ENCODE measurements at places on chromosomes 3 and 15.
A peak's percentile ranks its signal among the peaks of the same experiment; 100 is the strongest.

DNA sequence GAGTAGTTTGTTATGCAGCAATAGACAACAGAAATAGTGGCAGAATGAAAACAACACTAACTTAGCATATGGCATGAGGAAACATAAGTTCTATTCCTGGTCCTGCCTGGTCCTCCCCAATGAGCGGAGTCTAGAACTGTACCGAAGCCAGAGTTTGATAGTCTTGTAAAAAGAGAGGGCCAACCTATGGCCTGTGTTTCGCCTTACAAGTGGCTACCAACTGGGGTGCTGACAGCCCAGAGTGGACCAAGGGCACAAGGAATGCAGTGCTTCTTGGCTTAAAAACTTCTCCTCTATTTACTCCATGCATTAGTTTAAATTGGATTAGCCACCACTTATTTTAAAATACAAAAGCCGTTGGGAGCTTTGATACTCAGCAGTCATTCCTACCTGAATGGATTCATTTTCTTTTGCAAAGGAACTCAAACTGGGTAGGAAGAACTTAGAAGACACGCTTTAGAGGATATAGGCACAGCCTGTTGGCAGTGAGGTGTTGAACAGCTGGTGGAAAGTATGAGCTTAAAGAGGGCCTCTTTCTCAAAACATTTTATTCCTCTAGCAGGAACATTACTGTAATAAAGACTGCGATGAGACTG, 302.9 kb downstream of the PLCL2 start:
- DNase-seq = no peak

GRCh38 chr3:20326541-20326940, 140.5 kb upstream of the SGO1 start:
- DNase-seq = no peak

DNA sequence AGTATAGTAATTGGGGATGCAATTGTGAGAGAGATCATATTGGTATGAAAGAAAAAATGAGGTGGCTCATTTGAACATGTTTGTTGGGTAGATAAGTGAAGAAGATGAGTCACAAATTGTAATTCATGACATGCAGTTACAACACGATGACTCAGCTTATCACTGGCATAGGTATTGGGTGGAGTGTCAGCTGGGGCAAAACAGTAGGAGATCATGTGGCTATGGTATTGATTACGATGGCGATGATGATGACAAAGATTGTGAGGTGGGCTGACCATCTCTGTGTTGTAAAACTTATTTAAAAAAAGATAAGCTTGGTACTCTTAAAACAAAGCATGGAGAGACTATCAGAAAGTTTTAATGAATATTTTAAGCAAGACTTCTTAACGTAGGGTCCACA, 11.6 kb upstream of the DPH6 start:
- no peak for DNase-seq

DNA sequence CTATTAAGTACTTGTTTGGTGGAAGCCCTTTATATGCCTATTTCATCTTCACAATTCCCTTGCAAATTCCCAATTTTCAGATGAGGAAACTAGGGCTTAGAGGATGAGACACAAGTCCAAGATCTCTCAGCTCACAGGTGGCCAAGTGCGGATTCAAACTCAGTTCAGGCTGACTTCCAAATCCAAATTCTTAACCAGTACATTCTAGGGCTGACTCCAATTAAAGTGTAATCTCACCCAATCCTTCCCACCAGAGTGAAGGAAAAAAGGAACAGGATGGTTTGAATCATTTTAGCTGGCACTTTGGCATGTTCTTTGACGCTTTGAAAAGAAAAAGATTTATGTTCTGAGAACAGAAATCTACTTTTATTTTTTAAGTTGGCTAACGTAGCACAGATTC, 12.7 kb downstream of the ARHGEF3 start:
- no peak for DNase-seq

DNA sequence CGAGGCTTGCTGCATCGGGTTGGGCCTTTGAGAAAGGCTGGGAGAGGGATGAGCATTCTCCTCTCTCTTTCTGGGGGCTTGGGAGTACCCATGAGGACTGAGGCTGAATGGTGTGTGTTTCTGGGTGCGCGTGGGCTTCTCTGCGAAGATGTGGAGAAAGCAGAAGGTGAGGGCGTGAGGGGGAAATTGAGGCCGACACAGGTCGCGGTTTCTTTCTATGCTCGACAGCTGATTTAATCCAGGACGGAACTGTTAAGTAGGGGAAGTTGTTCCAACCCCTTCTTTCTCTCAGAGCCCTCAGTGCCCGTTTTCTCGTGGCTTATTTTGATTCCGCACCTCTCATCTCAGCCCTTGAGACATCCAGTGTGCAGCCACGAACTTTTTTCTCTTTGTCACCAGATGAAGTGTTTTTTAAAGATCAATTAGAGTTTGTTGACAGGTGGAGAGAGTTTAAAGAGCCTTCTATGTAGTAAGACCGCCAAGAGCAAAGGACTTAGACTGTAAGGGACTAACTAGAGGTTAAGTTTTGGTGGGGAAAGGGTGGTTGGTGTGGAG, 711 bp downstream of the STARD9 start:
- DNase-seq = no peak

- no peak for DNase-seq
These were observed 89.0 kb downstream of the CHSY1 start for GRCh38 chr15:101162701-101163483.

DNA sequence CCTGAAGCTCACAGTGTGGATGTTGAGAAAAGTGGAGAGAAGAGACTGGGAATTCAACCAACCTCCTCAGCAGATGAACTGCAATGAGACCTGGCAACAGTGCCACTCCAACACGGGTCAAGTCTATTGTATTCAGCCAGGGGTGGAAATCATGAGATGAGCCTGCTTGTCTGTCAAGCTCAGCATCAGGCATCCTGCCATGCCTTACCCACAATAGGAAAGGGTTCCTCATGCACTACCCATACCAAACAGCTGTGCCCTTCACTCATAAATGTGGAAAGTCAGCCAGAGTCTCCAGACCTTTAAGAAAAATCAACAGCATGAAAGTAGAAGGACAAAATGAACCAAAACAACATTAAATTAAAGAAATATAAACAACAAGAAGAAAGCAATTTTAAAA, 542.1 kb downstream of the EPHB1 start:
- no peak for DNase-seq

- DNase-seq = peak; percentile 87
These were observed at the start of gene MYLK for GRCh38 chr3:123884203-123884831. MYLK (minus strand) TSS chr3:123884332; CDS start chr3:123793841, 90,491 bp downstream.

DNA sequence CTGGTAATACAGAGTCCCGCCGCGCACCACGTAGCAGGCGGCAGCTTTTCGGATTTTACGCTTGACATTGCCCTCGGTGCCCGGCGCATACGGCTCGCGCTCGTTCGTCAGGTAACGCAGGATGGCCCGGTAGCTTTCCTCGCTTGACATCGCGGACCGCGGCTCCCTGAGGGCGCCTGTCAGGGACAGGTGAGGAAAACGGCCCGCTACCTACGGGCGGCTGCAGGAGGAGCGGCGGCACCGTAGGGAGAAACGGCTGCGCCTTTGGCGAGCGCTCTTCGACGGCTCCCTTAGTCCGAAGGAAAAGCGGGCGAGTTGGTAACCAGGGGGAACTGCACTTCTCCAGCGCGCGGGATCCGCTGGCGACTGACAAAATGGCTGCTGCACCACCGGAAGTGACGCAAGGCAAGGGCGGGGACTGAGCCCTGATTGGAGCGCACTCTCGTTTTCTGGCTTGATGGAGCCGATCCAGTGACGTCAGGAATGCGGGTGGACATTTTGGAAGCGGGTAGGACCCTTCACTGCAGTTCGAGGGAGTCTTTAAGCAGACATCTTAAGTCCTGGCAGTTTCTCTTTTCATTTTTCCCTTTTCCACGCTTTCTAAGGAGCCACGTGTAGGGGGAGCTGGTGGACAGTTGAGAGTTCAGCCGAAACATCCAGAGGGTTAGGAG, at the start of gene ZBTB11:
ZBTB11 (minus strand) TSS at position 368 of the 671 bp plus-strand sequence; CDS start at position 150, 218 bp downstream.
- peak; percentile 99 for DNase-seq

DNA sequence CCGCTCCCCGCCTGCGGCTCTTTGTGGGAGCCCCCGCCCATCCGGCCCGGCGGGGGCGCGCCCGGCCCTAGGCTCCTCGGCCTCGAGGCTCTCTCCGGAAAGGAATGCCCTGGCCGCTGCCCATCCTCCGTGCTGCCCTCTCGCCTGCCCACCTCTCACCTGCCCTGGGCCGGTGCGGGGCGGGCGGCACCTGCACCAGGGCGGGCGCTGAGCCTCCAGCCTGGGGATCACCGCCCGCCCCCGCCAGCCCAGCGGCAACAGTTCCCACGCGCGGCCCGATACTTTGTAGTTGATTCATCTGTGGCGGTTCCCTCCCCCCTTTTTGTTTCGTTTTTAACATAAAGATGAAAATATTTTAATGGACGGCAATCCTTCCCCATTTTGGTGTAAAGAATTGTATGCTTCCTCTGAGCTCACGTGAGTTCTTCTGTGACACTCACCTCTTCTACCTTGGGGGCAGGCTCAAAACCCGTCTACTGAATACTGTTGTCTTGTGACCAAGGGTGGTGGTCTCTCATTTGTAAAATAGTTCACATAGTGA, 1.9 kb downstream of the KLF13 start:
- DNase-seq = no peak

GRCh38 chr15:82572986-82573385, 32.7 kb upstream of the RPS17 start:
- no peak for DNase-seq

- DNase-seq = no peak
These were observed 46.3 kb downstream of the GPR171 start for GRCh38 chr3:151156618-151157216.

DNA sequence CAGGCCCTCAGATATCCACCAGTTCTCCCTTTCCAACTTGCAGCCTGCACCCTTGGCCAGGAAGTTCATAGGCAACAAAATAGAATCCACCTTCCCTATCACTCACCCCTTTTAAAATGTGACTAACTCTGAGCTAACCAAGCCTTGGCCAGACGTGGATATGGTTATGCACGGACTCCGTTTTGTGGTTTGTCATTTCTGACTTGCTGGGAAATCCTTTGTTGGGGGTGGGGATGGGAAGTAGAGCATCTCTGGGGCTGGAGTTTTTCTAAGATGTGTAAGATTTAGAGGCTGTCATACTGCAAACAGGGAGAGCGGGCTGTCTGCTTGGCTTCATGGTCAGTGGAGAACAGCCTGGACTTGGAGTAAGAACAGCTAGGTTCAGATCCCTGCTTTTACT, 62.6 kb downstream of the SMAD3 start:
- no peak for DNase-seq

GRCh38 chr3:116188231-116188785, 257.0 kb downstream of the LSAMP start:
- no peak for DNase-seq

GRCh38 chr3:87796137-87796842, 262.5 kb downstream of the CGGBP1 start:
- DNase-seq = no peak

GRCh38 chr3:115806501-115806900, 183.2 kb downstream of the GAP43 start:
- DNase-seq = no peak

DNA sequence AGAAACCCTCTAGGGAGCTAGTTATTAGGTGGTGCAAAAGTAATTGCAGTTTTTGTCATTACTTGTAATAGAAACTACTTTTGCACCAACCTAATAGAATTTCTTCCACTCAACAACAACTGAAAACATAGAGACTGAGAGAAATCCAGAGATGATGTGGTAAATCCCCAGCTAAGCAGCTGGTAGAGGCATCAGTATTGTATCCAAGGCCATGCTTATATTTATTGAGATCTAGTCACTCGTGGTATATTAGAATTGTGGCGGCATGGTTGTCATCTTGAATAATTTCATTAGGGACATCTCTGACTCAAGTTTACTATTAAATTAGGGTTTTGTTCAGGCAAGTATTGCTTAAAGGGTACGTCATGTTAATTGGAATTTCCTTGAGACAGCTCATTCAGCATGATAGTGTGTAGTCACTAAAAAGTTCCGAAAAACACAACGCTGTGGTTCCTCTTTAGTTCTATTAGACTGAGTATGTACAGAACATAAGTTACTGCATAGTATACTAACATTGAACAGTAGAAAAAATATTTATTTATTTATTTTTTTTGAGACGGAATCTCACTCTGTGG, 35.3 kb downstream of the PAK2 start:
- DNase-seq = no peak

DNA sequence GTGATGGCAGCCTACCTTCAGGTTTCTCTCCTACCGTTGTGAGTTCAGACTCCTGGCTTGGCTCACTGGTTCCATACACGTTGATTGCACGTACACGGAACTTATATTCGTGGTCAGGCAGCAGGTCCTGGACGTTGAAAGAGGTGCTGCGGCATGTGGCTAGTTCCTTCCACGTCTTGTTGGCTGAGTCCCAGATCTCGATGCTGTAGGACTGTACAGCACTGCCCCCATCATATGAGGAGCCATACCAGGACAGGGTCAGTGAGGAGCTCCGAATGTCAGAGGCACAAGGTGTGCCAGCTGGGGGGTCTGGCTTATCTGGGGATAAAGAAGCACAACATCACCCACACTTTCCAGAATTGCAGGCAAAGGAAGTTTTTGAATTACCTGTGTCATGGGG, 72.3 kb upstream of the HACD2 start:
- no peak for DNase-seq

DNA sequence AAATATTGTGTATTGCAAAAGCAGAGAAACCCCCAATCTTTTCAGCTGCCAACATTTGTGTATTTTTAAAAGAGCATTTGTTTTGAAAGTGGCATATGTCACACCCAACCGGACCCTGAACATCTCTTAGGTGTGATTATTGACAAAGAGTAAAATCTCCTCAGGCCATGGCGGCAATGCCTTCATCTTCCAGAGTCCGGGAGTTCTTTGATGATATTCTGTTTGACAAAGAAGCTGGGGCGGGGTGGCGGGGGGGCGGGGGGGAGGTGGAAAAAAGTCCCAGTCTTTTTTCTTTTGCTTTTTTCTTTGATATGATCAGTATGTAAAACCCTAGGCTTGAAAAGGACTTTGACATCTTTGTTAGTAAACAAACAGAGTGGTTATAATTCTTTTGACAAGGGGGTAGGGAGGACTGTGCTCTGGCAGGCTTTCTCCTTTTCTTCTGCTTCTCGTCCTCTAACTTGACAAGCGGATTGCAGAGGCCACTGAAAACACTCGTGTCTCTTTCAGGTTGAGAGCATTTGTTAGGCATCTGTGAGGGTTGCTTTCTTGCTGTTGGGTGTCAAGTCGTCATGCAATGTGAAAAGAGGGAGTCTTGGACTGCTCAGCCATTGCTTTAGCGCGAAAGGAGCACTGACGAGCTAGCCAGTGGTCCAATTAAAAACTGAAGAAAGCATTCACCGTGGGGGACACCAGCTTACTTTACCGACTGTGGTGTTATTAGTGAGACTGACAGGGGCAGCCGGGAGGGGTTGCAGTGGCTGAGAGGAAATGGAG, 243.2 kb downstream of the NSUN3 start:
- no peak for DNase-seq

DNA sequence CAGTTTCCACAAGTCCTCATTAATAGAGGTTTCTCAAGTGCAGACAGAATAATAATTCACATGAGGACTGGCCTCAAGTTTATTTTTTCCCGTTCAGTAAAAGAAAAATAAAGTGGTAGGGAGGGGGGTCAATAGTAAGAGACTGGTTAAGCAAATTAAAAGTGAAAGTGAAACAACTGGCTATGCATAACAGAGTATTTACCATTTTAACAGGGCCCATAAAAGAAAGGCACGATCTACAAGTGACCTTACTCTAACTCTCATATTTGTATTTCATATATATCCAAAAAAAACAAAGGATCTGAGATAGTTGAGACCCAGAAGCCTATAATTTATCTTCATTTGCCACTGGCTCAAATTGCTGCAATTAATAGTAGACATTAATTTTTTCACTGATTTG, 686.3 kb downstream of the NTRK3 start:
- DNase-seq = no peak

GRCh38 chr3:185764163-185764979, 60.5 kb downstream of the IGF2BP2 start:
- no peak for DNase-seq
